Activated CD4-positive, alpha-beta T cell treated with anti-CD3 and anti-CD28 coated beads, Interleukin-2, Interleukin-4, amounts not matched to agents 100 ng/mL and 50 ng/mL, durations not matched to agents 16 hours and 8 hours (primary cell): ENCODE measurements at places on chromosomes 2 and 18.

DNA sequence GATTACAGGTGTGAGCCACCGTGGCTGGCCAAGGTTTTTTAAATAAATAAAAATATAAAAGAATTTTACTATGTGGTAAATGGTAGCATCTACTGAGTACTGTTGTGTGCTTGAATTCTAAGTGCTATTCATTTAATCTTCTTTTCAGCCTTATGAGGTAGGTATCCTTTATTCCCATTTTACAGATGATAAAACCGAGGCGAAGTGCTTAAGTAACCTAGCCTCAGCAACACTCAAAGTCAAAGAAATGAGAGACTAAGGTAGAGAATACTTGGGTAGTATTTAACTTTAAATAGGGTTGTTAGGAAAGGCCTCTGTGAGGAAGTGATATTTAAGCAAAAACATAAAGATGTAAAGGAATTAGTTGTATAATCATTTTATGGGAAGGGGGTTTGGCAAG, 5.7 kb upstream of the THOC1 start:
- DNase-seq, result no peak

GRCh38 chr18:77073336-77074093, 59.1 kb downstream of the MBP start:
- peak; percentile 71 for DNase-seq

- no peak for DNase-seq
These were observed 120.8 kb downstream of the CRIM1 start for GRCh38 chr2:36476411-36476810.

DNA sequence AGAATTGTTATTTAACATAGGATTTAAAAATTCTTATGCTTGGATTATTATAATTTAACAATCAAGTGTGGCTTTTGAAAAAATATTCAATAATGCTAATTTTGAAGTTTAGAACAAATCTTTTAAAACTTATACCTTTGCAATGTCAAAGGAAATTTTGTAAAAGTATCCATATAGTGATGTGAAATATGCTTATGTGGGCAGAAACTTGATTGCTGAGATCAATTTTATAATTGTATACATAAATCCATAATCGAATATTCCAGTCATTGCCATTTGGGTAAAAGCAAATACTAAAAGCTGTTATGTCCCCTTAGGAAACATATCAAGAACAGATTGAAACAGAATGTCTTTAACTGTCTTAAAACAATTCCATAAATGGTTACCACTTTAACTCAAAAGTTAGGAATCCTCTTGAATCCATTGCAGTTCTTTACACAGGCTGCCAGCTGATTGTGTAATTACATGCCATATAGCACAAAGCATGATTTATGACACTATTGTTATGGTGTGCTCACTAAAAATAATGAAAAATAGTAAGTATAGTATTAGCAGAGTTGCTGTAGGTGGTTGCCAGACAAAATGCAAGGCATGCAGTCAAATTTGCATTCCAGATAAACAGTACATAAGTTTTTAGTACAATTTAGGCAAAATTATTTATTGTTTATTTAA, 24.2 kb downstream of the PLCL1 start:
- DNase-seq, result no peak

DNA sequence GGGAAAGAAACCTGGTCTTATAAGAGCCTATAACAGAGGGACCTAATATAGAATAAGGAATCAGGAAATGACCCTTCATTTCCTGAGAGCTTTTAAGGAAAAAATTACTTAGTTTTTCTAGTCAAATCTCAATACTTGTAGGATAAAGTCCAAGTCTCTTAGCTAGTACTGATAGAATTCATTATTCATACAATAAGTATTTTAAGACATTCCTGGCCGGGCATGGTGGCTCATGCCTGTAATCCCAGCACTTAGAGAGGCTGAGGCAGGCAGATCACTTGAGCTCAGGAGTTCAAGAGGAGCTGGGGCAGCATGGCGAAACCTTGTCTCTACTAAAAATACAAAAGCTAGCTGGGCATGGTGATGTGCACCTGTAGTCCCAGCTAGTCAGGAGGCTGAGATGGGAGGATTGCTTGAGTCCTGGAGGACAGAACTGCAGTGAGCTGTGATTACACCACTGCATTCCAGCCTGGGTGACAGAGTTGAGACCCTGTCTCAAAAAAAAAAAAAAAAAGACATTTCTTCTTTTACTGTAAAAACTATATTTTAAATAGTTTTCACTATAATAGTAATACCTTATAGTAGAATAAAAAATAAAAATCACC, 3.2 kb downstream of the RAB3GAP1 start:
- no peak for DNase-seq

- no peak for DNase-seq
These were observed 96.2 kb downstream of the KLHL29 start for GRCh38 chr2:23480957-23481797.
